Muscle of arm (tissue), 14 donors: ENCODE measurements at places on chromosomes 3 and 15. TPM values are rescaled to one million over a fixed set of nuclear protein-coding genes. Genes with fewer than 3 reads are reported as not detected.

- DNase-seq: no peak
Observed at GRCh38 chr15:92763459-92763858, 107.9 kb upstream of the FAM174B start.

DNA sequence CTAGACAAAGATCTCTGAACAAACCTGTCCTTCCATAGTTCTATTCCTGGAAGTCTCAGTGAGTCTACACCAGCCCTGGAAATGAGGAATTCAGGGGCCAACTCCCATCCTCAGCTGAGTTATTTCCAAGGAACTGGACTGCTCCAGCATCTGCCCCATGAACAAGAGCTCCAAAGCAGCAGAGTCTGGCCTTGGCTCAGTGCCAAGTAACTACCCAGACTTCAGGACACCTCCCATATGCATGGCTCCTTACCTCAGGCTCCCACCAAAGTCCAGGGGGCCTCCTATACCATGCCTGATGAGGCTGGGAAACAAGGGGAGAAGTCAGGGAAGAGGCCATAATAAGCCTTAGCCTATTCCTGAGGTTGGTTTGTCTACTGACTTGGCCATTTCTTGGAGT lies 45.0 kb downstream of the FAIM start:
- DNase-seq: no peak

GRCh38 chr3:60972599-60972998 lies 278.7 kb downstream of the FHIT start:
- DNase-seq: no peak

DNA sequence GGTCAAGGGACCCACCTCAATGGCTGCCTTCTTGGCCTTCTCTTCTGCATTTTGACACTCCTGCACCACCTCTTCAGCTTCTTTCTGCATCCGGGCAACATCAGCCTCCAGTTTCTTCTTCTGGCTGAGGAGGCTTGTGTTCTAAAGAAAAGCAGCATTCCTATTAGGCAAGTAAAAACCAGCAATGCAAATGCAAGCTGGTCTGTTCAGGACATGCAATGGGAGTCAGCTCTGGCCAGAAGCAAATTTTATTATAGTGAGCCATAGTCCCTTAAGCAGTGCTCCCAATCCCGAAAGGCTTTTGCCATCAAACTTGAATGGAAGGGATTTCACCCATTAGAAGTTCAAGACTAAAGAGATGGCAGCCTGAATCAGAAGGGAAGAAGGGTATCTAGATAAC lies 97.7 kb downstream of the HHLA2 start:
- no peak for DNase-seq

DNA sequence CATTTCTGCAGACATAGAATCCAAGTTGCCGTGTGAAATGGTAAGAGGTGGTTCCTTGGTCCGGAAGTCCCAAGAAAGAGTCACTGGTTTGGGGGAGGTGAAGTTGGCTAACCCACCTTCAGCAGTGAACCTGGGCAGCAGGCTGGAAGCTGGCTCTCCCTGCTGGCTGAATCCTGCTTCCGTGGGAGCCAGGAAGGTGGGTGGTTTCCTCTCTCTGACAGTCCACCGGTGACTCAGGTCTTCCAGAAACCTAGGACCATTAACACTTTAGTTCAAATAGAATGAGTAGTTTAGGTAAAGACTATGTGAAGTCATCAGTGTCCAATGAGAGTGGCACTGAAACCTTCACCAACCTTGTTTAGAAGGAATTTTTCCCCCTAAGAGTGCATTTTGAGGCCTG lies 87.4 kb upstream of the CACNA2D3 start:
- DNase-seq: no peak

- DNase-seq: no peak
Observed at GRCh38 chr3:155462672-155463071, 169.2 kb upstream of the STRIT1 start.

DNA sequence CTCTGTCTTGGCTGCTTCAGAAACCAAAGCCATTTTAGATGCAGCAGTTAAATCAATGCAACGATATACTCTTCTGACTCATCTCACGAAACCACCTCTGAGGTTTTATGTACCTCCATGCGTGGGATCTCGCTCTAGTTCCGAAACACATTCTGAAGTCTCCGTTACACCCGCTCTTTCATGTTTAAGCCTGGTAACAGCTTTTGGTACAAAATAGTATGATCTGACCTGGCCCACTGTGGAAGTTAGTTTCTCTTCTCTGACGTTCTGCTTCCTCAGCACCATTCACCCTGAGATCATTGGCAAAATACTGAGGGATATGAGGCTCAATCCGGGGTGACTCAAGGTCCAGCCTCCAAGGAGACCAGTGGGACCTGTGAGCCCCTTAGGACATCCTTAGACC lies 121.9 kb downstream of the TMEM266 start:
- no peak for DNase-seq

DNA sequence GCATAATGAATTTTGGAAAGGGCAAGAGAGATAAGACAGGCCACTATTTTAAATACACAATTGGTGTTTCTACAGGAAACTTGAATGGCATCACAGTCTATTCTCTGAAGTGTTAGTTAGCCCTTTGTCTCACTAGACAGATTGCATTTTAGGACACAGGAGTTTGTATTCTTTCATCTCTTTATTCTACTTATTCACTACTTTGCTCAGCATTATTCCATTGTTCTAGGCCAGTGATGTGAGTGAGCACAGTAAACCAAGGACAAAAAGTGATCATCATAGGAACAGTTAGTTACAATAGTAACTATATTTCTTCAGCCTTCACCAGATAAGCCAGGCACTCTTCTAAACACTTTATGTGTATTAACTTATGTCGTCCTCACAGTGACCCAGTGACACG lies 150.2 kb upstream of the SLCO3A1 start:
- no peak for DNase-seq

DNA sequence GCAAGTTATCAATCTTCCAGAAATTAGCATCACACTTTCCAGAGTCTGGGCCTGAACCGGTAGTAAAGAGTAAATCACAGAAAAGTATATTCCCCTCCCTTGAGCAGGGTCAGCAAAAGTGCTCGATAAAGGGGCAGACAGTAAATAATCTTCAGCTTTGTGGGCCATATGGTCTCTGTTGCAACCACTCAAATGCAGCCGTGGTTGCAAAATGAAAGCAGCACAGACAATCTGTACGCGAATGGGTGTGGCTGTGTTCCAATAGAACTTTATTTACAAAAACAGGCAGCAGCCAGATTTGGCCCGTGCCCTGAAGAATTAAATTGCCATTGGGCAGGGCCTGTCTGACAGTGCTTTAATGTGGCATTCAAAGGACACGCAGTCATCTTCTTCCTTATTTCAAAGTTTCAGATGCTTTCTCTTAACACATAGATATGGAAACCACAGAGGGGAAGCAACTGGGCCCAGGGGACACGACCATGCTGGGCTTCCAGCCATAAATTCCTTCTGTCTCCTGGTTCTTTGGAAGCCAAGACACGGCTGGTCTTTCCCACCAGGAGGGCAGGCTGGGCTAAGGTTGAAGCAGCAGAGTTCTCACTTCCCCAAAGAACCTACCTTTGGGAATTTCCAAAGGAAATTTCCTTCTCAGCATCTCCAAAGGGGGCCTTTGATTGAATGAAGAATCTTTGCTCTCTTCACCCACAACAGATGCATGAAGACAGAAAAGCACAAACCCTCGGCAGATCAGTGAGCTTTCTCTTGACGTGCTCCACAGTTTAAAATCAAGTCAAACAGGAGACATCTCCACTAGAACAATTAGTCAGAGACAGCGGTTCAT lies 489.8 kb upstream of the PROK2 start:
- DNase-seq: no peak

- no peak for DNase-seq
Observed at GRCh38 chr3:131762981-131763564, 260.3 kb upstream of the MRPL3 start.

GRCh38 chr3:56488812-56489600 lies 20.7 kb upstream of the ERC2 start:
- DNase-seq: peak; percentile 73

DNA sequence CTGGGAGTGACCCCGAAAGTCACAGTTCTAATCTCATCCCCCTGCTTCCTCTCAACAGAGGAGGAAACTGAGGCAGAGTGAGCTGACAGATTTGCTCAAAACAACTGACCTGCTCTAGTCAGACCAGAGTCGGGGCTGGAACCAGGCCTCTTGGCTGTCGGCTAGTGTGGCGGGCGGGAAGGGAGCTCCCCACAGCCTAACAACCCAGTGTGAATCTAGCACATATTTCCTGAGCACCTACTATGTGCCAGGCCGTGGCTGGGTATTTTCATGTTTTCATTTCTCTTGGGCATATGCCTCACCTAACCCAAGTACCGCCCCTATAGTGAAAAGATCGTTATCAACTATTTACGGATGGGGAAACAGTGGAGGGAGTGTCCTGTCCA lies 27.2 kb downstream of the GRIP2 start:
- DNase-seq: no peak

- DNase-seq: no peak
Observed at GRCh38 chr3:172537507-172538158, 14.4 kb upstream of the TNFSF10 start.

- DNase-seq: no peak
Observed at GRCh38 chr3:179622023-179622422, 17.4 kb downstream of the NDUFB5 start.

DNA sequence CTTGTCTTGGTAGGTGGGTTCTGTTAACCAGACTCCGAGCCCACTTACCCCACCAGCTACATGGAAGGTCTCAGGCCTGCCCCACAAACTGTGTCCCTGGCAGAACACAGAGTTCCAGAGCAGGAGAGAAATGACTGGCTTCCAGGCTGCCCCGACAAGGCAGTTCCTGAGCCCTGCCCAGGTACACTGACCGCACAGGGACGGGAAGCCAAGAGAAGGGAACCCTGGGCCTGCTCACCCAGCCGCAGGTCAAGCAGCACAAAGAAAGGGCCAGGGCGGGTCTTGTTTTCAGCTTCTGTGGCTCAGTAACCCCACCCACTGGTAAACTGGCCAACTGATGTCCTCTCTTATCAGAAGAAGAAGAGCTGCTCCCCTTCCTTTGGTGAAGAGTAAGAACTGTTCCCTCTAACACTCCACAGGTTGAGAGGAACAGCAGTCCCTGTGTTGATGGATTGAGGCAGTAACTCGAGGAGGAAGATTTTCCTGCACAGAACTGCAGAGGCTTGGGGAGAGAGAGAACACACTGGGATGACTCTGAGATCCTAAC lies 68.4 kb downstream of the CRTC3 start:
- no peak for DNase-seq

DNA sequence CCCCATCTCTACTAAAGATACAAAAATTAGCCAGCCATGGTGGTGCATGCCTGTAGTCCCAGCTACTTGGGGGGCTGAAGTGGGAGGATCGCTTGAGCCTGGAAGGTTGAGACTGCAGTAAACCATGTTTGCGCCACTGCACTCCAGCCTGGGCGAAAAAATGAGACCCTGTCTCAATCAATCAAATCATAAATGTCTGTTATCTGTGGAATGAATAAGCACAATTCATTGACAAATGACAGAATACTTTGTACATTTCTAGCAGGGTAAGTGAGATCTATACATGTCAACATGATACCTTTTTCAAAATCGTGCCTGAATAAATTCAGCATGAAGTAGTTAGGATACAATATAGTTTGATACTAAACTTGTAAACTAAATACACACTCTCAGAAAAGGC lies 181.2 kb downstream of the FOXP1 start:
- DNase-seq: no peak

- no peak for DNase-seq
Observed at GRCh38 chr15:40595773-40596172, 1.7 kb downstream of the KNL1 start.

- no peak for DNase-seq
Observed at GRCh38 chr3:42635111-42635510, 18.4 kb upstream of the ZBTB47 start.

The SMAD3 gene
- polyA plus RNA-seq: 33.8 TPM

The GOLGA8J gene
- polyA plus RNA-seq: 0.15 TPM

The SEMA5B gene
- 17.6 TPM for polyA plus RNA-seq

The RFC4 gene
- polyA plus RNA-seq: 17.6 TPM

The LTK gene
- 15.6 TPM for polyA plus RNA-seq

The GABRR3 gene
- not detected for polyA plus RNA-seq

The NAA80 gene
- 5.7 TPM for polyA plus RNA-seq

The SLC22A14 gene
- polyA plus RNA-seq: 0.49 TPM

The SLC26A6 gene
- polyA plus RNA-seq: 14.7 TPM

The NOX5 gene
- 0.56 TPM for polyA plus RNA-seq
